ENCODE measurements at places on chromosomes 11 and 22. TPM values are rescaled to one million over a fixed set of nuclear protein-coding genes. Genes with fewer than 3 reads are reported as not detected.

The OR52B4 gene
- not detected for total RNA-seq

The DLG2 gene
- 0.42 TPM for total RNA-seq

The ASRGL1 gene
- total RNA-seq, result 68.0 TPM

The SLC35E4 gene
- 11.4 TPM for total RNA-seq

The SLC22A25 gene
- not detected for total RNA-seq

The SAA4 gene
- not detected for total RNA-seq

The CRKL gene
- total RNA-seq, result 32.2 TPM

The DTX4 gene
- not detected for total RNA-seq

The C11orf87 gene
- not detected for total RNA-seq

The HOATZ gene
- total RNA-seq, result not detected

The GAB4 gene
- not detected for total RNA-seq

The DBX1 gene
- total RNA-seq, result not detected

The CLMP gene
- 20.8 TPM for total RNA-seq

The APOL6 gene
- 23.7 TPM for total RNA-seq

The TESMIN gene
- total RNA-seq, result 1.2 TPM

The MMP7 gene
- 5.9 TPM for total RNA-seq

The SLC15A3 gene
- total RNA-seq, result 3.9 TPM

The RIBC2 gene
- total RNA-seq, result 1.3 TPM

The POGLUT3 gene
- 23.2 TPM for total RNA-seq

The ELMOD1 gene
- 2.6 TPM for total RNA-seq

The FAM180B gene
- total RNA-seq, result not detected

The PKDREJ gene
- not detected for total RNA-seq

The TAGLN gene
- 246 TPM for total RNA-seq

The KRTAP5-1 gene
- total RNA-seq, result not detected

The IRAG1 gene
- total RNA-seq, result not detected

The TLCD5 gene
- total RNA-seq, result 11.4 TPM

The GRAP2 gene
- not detected for total RNA-seq

The SAA2 gene
- total RNA-seq, result 3.0 TPM

The DKK3 gene
- total RNA-seq, result 46.5 TPM

Measured in Daoy (cell line).